ENCODE measurements at places on chromosomes 2 and 18.

DNA sequence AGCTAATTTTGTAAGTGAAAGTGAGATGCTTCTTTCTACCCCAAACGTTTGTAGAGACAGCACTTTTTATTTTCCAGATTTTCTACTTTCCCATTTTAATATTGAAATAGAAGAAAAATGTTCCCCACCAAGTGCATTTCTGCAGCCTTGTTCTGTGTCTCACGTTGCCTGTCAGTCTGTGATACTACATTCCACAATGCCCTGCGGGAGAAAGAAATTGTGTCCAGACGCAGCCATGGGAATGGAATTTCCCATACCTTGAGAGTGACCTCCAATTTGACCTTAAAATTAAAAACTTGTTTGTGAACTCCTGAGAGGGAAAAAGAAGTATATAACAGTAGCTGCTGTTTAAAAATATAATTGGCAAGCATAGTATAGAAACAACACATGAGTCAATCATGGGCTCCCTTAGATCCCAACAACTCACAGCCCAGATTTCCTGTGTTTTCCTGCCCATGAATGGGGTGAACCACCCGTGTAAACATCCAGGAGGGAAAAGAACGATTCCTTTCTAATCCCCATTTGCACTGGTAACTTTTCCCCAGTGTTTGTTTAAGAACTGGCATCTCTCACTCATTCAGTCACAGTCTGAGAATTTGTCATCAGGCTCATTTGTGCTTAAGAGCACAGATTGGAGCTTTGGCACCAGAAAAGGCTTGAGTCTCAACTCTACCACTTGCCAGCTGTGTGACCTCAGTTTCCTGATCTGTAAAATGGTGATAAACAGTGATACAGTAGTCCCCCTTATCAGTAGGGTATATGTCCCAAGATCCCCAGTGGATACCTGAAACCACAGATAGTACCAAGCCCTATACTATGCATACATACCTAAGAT, 166.1 kb upstream of the ZNF521 start:
- no peak for DNase-seq
- no peaks in the 10 kb centered on the region for H3K27me3 ChIP-seq
- H3K27ac ChIP-seq, result no peak overlapping the region
- H3K4me1 ChIP-seq, result no peaks in the 10 kb centered on the region

DNA sequence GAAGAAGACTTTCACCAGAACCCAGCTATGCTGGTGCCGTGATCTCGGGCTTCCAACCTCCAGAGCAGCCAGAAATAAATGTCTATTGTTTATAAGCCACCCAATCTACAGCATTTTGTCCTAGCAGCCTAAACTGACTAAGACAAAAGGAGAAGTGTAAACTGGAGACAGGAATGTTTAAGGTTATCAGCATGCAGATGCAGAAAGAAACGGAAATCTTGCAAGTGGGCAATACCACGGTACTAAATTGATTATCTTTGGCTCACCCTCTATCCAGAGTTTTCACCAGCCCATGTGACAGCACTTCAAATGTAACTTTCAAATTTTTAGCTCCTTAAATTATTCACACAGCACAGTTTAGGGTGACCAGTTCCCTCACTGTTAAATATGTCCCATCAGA, 5.7 kb upstream of the CAPN14 start:
- H3K4me1 ChIP-seq, result peaks cover 2% of the 10 kb centered on the region
- H3K27me3 ChIP-seq, result peaks cover 9% of the 10 kb centered on the region
- H3K4me3 ChIP-seq, result no peak overlapping the region
- H3K27ac ChIP-seq, result no peak overlapping the region

GRCh38 chr2:120709608-120710041, 26.0 kb upstream of the GLI2 start:
- no peak overlapping the region for H3K27ac ChIP-seq
- no peaks in the 10 kb centered on the region for H3K36me3 ChIP-seq
- H3K27me3 ChIP-seq, result peaks cover 14% of the 10 kb centered on the region
- no peaks in the 10 kb centered on the region for H3K4me1 ChIP-seq
- no peak for DNase-seq

DNA sequence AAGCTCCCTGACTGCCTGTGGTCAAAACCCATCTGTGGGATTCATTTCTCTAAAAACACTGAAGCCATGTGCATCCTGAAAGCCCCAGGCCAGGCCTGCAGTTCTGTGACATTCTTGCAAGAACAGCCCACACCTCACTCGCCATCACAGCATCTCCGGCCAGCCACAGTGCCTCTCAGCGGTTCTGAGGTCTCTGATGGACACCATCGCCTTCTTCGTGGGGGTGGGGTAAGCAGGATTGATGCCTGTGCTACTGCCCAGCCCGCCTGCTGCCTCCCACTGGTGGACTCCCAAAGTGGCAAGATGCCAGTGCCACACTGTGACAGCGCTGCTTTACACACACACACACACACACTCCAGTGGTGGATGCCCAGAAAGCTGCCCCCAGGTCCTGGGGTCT, 5.2 kb upstream of the PRLH start:
- H3K36me3 ChIP-seq, result no peaks in the 10 kb centered on the region
- H3K27ac ChIP-seq, result no peak overlapping the region
- no peak overlapping the region for H3K4me3 ChIP-seq
- no peak for DNase-seq
- no peaks in the 10 kb centered on the region for H3K27me3 ChIP-seq

DNA sequence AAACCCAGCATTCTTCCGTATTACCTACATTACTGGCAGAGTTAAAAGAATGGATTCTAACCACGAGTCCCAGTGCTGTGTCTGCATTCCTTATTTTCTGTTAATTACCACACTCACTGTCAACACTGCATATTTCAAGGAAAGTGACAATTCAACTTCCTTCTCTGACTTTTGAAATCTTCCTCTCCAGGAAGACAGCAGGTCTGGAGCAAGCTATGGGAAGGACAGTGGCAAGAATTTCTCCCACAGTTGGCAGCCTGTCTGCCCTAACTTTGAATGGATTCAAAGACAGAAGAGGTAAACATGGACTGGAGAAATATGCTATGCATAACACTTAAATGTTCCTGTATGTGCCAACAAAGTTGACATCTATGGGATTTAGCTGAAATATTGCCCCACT, 700.5 kb upstream of the CHAC2 start:
- H3K27me3 ChIP-seq, result no peaks in the 10 kb centered on the region
- no peak for DNase-seq
- no peaks in the 10 kb centered on the region for H3K4me1 ChIP-seq
- H3K27ac ChIP-seq, result no peak overlapping the region
- no peak overlapping the region for H3K4me3 ChIP-seq

DNA sequence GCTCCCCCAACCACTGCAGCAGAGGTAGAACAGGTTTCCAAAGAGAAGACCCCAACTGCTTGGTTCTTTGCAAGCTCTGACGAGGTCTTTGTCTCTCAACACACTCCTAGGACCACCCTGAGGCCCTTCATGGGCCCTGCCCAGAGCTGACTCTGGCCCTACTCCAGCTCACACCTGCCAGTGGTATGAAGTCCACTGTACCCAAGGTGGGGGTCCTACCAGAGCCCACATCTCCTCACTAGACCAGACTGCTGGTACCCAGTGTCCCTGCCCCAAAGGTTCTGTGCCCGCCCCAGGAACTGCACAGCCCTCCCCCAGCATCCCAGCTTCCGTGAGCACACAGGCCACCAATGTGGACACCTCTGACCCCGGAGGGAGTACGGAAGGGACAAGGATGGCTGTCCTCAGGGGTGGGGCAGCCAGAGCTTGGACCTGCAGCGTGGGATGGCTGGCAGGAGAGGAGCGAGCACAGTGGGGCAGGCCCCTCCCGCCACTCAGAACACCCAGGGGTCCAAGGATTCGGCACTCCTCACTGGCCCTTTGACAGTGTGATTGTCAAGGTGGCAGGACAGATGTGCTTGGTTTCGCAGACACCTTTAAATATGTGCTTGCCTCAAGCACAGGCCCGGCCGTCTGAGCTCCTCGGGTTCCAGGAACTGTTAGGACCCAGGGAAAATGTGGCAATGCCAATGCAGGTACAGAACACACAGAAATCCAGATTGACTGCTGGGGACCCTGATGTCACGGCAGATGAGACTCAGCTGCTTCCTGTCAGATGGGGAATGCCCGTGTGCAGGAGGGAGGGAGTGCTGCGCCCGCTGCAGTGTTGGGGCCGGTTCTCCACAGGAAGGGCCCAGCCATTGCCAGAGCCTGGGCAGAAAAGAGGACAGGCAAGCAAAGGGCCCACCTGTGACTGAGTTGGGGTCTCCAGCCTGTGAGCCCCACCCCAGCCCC, 51.2 kb downstream of the MTERF4 start:
- H3K4me1 ChIP-seq, result no peaks in the 10 kb centered on the region
- H3K27ac ChIP-seq, result no peak overlapping the region
- H3K27me3 ChIP-seq, result no peaks in the 10 kb centered on the region
- peaks cover 13% of the 10 kb centered on the region for H3K36me3 ChIP-seq
- H3K4me3 ChIP-seq, result no peak overlapping the region

DNA sequence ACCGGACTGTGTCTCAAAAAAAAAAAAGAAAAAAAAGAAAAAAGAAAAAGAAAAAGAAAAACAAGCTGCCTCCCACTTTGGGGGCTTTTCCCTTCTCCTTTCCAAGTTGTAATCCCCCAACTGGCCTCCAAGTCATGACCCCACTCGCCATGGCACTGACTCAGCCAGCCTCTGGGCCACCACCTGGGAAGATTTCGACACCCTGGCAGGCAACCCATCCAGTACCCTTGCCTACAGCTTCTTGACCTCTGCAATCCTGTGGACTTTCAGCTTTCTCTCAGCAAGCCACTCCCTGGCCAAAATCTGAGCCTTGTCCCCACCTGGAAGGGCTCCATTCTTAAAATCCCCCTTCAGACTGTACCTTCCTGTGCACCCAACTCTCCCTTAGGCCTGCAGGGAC, 22.3 kb upstream of the FOSL2 start:
- H3K27me3 ChIP-seq, result no peaks in the 10 kb centered on the region
- H3K4me3 ChIP-seq, result no peak overlapping the region
- H3K36me3 ChIP-seq, result no peaks in the 10 kb centered on the region
- no peak overlapping the region for H3K27ac ChIP-seq
- H3K4me1 ChIP-seq, result peaks cover 13% of the 10 kb centered on the region

GRCh38 chr18:61569176-61569892, 236.1 kb downstream of the CDH20 start:
- no peak overlapping the region for H3K4me3 ChIP-seq
- H3K27me3 ChIP-seq, result no peaks in the 10 kb centered on the region
- H3K27ac ChIP-seq, result no peak overlapping the region
- no peaks in the 10 kb centered on the region for H3K36me3 ChIP-seq

- H3K27ac ChIP-seq, result no peak overlapping the region
- no peaks in the 10 kb centered on the region for H3K4me1 ChIP-seq
- no peak overlapping the region for H3K4me3 ChIP-seq
Measured at GRCh38 chr2:126785236-126785635, 113.5 kb upstream of the TEX51 start.

DNA sequence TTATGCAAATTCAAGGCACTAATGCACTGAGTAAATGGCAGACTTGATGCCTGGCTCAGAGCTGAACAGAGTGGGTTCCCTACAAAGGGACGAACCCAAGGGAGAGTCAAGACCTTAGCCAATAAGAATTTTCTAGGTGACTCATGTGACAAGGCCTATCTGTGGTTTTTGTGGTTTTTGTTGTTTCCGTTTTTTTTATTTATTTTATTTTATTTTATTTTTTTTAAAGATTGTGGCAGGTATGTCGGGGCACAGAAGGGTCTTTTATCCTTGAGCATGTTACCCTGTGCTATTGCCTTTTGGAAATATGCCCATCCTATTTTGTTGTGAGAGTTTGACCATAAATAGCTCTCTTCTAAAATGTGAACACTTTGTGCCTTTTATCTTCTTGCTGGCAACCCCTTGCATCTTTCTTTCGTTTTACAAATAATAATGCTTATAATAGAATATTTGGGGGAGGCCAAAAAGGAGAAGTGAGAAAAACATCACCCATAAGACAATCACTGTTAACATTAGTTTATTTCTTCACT, 113.4 kb upstream of the AQP4 start:
- DNase-seq, result no peak
- H3K27me3 ChIP-seq, result no peaks in the 10 kb centered on the region
- no peaks in the 10 kb centered on the region for H3K4me1 ChIP-seq
- H3K4me3 ChIP-seq, result no peak overlapping the region

DNA sequence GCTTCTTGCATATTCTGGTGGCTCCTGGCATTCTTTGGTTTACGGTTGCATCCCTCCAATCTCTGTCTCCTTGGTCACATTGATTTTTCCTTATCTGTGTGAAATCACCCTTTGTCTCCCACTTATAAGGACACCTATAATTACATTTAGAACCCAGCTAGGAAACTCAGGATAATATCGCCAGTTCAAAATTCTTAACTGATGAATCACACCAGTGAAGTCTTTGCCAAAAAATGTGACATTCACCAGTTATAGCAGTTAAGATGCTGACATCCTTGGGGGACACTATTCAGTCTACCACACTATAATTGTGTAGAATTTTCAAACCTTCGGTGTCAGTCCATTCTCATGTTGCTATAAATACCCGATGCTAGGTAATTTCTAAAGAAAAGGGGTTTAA, 320.2 kb downstream of the TMX3 start:
- H3K36me3 ChIP-seq, result no peaks in the 10 kb centered on the region
- no peaks in the 10 kb centered on the region for H3K27me3 ChIP-seq
- DNase-seq, result no peak
- no peaks in the 10 kb centered on the region for H3K4me1 ChIP-seq
- no peak overlapping the region for H3K27ac ChIP-seq

GRCh38 chr2:167602122-167602521, 645.3 kb downstream of the STK39 start:
- DNase-seq, result no peak
- H3K4me1 ChIP-seq, result no peaks in the 10 kb centered on the region
- no peaks in the 10 kb centered on the region for H3K36me3 ChIP-seq
- H3K4me3 ChIP-seq, result no peak overlapping the region
- no peaks in the 10 kb centered on the region for H3K27me3 ChIP-seq

GRCh38 chr2:30923623-30924022, 116.4 kb upstream of the CAPN13 start:
- no peaks in the 10 kb centered on the region for H3K27me3 ChIP-seq
- DNase-seq, result no peak
- no peaks in the 10 kb centered on the region for H3K36me3 ChIP-seq
- H3K4me1 ChIP-seq, result no peaks in the 10 kb centered on the region
- H3K27ac ChIP-seq, result no peak overlapping the region

DNA sequence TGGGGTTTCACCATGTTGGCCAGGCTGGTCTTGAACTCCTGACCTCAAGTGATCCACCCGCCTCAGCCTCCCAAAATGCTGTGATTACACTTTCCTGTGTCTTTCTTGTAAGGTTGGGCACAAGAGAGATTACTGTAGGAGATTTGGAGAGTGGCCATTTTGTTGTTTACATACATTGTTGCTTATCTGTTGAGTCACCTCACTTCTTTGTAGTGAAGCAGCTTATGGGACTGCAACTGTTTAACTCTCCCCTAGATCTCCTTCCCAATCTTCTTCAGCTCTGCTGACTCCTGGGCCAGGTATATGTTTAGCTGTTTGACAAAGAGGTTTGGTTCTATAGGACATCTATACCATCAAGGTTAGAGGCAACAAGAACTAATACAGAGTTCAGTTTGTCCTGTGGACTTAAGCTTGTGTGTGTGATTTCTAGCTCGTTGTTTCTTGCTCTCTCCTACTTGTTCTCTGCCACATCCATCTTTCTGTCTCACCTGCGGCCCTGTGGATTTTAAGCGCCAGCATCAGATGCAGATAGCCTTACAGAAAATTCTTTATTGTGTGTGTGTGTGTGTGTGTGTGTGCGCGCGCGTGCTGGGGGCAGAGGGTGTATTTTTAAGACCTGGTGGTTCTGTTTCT, 95.4 kb downstream of the HAUS1 start:
- H3K4me3 ChIP-seq, result no peak overlapping the region
- H3K4me1 ChIP-seq, result peaks cover 13% of the 10 kb centered on the region
- H3K27me3 ChIP-seq, result no peaks in the 10 kb centered on the region
- no peak overlapping the region for H3K27ac ChIP-seq
